NCI-H1092 (cell line): ENCODE measurements at places on chromosomes 16 and 17.

GRCh38 chr16:67555795-67556212 is 6.5 kb upstream of the CTCF start:
- no peak for DNase-seq

DNA sequence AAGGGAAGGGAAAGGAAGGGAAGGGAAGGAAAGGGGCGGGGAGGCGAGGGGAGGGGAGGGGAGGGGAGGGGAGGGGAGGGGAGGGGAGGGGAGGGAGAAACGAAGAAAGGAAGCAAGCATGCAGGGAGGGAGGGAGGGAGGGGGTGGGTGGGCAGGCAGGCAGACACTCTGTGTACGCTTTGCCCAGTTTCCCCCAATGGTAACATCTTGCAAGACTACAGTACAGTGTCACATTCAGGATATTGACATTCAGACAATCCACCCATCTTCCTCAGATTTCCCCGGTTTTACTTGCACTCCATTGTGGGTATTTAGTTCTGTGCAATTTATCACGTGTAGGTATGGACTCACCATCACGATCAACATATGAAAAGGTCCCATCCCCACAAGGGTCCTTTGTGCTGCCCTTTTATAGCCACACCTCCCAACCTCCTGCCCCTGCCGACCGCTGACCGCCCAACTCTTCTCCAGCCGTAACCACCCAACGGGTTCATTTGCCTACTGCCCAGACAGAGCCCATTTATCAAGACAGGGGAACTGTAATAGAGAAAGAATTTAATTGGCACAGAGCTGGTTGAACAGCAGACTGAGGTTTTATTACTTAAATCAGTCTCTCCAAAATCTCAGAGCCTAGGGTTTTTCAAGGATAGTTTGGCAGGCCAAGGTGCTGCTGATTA is 91.4 kb upstream of the FA2H start:
- DNase-seq = no peak

DNA sequence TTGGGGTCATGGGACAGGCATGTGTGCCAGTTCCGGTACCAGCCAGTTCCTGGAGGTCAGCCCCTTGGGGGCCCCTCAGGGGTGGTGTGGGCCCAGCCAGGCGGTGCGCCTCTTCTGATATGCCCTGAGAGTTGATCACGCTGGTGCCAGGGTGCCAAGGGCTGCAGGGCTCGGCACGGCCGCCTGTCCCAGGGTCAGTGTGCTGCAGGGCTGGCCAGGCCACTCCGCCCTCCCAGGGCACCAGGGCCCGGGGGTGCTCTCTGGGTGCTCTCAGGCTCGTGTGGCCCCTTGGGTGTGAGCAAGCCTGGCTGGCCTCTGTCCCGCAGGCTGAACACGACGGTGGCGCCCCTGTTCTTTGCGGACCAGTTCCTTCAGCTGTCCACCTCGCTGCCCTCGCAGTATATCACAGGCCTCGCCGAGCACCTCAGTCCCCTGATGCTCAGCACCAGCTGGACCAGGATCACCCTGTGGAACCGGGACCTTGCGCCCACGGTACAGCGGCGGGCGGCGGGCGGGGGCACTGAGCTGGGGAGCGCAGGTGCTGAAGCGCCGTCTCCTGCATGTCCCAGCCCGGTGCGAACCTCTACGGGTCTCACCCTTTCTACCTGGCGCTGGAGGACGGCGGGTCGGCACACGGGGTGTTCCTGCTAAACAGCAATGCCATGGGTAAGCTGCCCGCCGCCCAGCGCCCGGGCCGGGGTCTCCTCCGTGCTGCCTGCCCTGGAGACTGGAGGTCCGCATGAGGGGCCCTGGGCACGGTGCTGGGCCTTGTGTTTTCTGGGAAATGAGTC is 6.0 kb downstream of the GAA start:
- no peak for DNase-seq

- no peak for DNase-seq
These were observed 10.0 kb upstream of the RPL13 start for GRCh38 chr16:89550421-89551007.

DNA sequence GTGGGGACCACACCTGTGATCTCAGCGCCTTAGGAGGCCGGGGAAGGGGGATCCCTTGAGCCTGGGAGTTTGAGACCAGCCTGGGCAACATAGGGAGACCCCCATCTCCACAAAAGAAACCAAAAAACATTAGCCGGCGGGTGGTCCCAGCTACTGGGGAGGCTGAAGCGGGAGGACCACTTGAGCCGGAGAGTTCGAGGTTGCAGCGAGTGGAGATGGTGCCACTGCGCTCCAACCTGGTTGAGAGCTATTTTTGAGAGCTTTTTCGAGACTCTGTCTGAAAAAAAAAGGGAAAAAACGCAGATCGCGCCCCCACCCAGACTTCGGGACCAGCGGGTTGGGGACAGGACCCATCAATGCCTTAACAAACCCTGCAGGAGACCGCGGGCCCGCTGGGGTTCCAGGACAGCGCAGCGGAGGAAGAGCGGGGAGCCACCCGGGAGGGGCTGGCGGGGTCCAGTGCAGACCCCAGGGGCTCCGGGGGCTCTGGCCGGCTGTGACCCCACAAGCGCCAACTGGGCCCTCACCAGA is 762 bp upstream of the BAIAP3 start:
- DNase-seq = no peak

GRCh38 chr17:56300144-56300543 is 146.9 kb downstream of the ANKFN1 start:
- DNase-seq = no peak
